GM23248 (cell line): ENCODE measurements at places on chromosomes 5 and 9.

DNA sequence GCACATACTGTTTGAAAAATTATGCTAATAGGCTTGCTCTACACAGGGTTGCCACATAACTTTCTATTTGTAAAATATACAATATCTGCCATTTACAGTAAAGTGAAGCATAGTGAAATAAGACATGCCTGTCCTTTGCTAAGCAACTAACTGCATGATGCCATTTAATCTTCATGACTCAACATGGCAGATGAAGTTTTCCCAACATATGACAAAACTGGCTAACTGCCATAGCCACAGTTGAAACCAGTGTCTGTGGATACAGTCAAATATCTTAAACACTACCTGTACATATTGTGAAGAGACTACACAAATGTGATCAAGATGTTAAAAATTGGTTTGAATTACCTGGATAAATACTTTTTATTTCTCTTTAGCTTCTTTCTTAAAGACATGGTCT, 3.1 kb upstream of the DMAC1 start:
- peak; percentile 48 for DNase-seq
- H3K27me3 ChIP-seq, result no peaks in the 10 kb centered on the region
- no peak overlapping the region for H3K27ac ChIP-seq
- H3K36me3 ChIP-seq, result no peaks in the 10 kb centered on the region

GRCh38 chr5:6763191-6763590, 50.0 kb downstream of the TENT4A start:
- H3K4me3 ChIP-seq, result no peak overlapping the region
- no peaks in the 10 kb centered on the region for H3K27me3 ChIP-seq
- no peak for DNase-seq

DNA sequence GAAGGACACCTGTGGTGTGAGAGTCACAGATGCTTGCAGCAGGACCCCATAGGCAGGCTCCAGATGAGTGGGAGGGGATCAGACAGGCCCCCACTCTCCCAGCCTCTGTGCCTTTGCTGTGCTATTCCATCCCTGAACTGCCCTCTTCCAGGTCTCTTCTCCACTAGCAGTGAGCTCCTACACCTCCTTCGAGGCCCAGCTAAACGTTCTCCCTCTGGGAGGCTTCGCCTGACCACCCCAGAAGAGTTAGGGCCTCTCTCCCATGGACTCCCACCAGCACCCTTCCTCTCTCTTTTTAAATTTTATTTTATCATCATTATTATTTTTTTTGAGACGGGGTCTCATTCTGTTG, 35.9 kb upstream of the STRBP start:
- H3K4me3 ChIP-seq, result no peak overlapping the region
- H3K4me1 ChIP-seq, result no peaks in the 10 kb centered on the region
- H3K36me3 ChIP-seq, result no peaks in the 10 kb centered on the region
- DNase-seq, result no peak
- H3K27me3 ChIP-seq, result no peaks in the 10 kb centered on the region; the same call in none of the 2 replicates

DNA sequence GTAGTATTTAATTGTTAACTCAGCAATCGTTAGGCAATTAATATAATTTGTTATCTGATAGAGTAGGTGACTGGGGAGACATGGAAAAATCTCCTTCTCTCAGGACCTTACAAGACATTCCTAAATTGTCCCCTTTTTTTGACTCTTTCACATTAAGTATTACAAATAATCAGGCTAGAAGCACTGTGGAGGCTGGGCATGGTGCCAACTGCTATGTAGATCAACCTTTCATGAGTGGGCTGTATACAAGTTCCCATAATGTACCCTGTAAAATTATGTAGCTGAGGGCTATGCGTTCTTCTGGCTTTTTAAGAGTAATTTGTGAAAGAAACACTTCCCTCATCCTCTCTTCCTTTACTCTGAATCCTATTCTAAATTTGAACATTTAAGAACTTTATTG, 140.2 kb downstream of the NFIB start:
- no peak for DNase-seq
- no peak overlapping the region for H3K4me3 ChIP-seq
- no peaks in the 10 kb centered on the region for H3K27me3 ChIP-seq
- H3K4me1 ChIP-seq, result peaks cover 7% of the 10 kb centered on the region; the same call in 1 of the 2 replicates
- no peaks in the 10 kb centered on the region for H3K36me3 ChIP-seq

GRCh38 chr9:93652604-93653592, 76.5 kb downstream of the PHF2 start:
- DNase-seq, result no peak
- H3K4me1 ChIP-seq, result no peaks in the 10 kb centered on the region
- H3K36me3 ChIP-seq, result no peaks in the 10 kb centered on the region

GRCh38 chr5:159915904-159916840, at the start of gene ADRA1B:
TSS of gene ADRA1B (plus strand) at chr5:159916482. CDS start at chr5:159916906, 424 bp downstream.
- H3K27me3 ChIP-seq, result no peaks in the 10 kb centered on the region
- peak; percentile 89 for DNase-seq
- H3K36me3 ChIP-seq, result no peaks in the 10 kb centered on the region
- peaks cover 26% of the 10 kb centered on the region for H3K4me1 ChIP-seq
- H3K4me3 ChIP-seq, result peak within 1 kb of the TSS; percentile 70

DNA sequence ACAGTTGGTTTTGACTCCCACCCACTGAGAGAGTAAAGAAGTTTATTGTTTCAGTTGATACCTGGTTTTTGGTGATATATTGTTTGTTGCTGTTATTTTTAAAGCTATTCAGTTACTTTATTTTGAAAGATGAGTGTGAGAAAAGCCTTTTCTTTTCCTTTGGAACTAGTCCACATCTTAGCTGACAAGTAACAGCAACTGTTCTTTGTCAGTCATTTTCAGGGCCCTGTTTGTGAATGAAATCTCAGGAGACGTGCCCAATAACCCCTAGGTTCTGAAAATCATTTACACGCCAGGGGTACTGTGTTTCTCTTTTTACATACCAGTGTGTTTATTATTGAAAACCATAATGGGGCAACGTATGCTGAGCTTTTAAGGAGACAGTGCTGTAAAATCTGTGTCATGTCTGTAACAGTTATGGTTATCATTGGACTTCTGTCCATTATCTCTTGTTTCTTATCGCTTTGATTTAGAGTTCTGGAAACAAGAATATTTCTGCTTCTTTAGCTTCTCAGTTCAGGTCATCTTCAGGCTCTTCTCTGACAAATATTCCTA, 75.0 kb downstream of the LIX1 start:
- no peak overlapping the region for H3K27ac ChIP-seq
- H3K36me3 ChIP-seq, result no peaks in the 10 kb centered on the region
- peaks cover 13% of the 10 kb centered on the region; the same call in 1 of the 2 replicates for H3K27me3 ChIP-seq
- peaks cover 5% of the 10 kb centered on the region; the same call in 1 of the 2 replicates for H3K4me1 ChIP-seq
- H3K4me3 ChIP-seq, result no peak overlapping the region

DNA sequence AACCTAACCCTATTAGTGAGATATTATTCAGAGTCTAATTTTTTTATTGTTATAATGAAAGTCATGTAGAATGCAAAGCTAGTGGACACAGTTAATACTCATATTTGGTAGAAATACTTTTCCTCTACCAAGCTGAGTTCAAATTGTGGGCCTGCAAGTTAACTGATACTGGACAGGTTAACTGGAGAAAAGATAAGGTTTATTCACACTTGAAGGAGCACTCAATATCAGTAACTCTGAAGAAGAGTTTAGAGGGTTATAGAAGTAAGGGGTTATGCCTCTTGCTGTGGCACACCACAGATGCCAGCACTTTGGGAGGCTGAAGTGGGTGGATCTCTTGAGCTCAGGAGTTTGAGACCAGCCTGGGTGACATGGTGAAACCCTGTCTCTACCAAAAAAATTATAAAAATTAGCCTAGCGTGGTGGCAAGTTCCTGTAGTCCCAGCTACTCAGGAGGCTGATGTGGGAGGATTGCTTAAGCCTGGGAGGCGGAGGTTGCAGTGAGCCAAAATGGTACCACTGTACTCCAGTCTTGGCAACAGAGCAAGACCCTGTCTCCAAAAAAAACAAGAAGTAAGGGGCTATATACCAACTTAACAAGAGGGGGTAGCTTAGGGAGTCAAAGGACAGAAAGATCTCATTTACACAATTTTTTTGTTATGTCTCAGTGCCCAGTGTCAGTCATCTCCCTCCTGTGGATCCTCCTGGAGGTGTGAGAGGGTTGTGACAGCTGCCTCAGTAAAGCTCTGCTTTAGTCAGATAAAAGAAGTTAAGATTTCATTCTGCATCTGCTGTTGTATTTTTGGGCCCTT, 121.2 kb upstream of the GRHPR start:
- no peak overlapping the region for H3K4me3 ChIP-seq
- H3K27me3 ChIP-seq, result no peaks in the 10 kb centered on the region
- no peak for DNase-seq

DNA sequence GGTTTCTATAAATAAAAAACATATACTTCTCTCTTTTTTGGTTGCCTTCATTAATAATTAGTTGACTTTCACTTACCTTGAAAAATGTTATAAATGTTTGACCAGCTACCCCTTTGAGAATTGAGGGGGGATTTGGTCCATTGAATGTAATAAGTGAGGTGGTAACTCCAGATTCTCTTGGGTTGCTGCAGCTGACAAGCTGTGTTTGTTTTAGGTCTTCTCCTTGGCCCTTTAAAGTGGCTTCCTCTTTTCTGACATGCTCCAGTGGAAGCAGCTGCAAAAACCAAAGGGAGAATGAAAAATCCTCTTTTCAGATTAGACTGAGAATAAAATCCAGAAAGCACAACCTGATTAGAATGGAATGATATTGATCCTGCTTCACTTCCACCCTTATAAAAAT, 410.5 kb downstream of the TMEM38B start:
- H3K4me3 ChIP-seq, result no peak overlapping the region
- H3K4me1 ChIP-seq, result no peaks in the 10 kb centered on the region
- no peaks in the 10 kb centered on the region for H3K27me3 ChIP-seq
- DNase-seq, result no peak
- H3K27ac ChIP-seq, result no peak overlapping the region

DNA sequence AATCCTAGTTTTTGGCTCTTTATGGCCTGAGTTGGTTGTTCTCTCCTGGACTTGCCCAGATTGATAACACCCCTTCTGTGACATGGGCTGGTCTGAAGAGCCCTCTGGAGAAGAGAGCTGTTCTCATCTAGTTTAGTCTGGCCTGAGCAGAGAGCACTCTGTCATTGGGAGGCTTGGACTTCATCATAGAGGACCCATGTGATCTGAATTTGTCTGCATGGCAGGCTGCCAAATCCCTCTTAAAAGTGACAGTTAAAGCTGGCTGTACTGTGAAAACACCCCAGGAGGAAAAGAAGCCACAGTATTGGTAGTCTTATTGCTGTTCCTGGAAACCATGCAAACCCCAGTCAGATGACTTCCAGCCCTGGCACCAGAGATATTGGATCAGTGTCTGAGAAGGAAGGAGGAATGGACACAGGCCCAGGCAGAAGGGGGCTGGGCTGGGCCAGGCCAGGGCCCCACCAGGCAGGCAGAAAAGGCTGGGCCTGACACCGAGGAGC, 3.7 kb upstream of the WDR31 start:
- no peaks in the 10 kb centered on the region for H3K36me3 ChIP-seq
- H3K27ac ChIP-seq, result no peak overlapping the region
- H3K4me3 ChIP-seq, result no peak overlapping the region
- H3K27me3 ChIP-seq, result peaks cover 10% of the 10 kb centered on the region; the same call in 1 of the 2 replicates
- peaks cover 8% of the 10 kb centered on the region for H3K4me1 ChIP-seq

DNA sequence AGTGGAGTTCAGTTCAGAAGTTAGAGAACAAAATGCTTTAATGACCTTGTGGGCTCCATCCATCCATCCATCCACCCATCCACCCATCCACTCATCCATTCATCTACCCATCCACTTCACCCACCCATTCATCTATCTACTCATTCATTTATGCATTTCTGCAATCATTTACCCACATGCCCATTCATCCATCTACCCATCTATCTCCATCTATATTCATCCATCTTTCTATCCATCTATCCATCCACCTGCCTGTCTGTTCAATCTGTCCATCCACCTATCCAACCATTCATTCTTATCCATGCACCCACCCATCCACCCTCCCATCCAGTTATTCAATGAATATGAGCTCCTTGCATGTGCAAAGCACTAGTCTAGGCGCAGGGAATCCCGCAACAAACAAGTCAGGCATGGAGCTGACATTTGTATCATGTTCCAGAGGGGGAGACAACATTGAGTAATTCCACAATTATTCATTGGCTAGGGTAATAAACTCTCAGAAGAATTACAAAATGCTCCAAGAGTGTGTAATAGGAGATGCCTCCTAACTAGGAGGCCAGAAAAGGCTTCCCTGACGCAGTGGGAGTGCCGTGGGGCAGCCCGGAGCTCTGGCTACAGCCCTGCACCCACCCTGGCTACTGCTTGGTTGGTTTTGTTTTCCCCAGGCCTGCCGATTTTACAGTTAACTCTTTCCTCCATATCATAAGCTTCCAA, 211.2 kb downstream of the NXNL2 start:
- H3K27ac ChIP-seq, result peak overlapping the region; percentile 51
- peak; percentile 95 for DNase-seq
- no peak overlapping the region for H3K4me3 ChIP-seq
- no peaks in the 10 kb centered on the region for H3K36me3 ChIP-seq
- peaks cover 62% of the 10 kb centered on the region for H3K4me1 ChIP-seq
- no peaks in the 10 kb centered on the region for H3K27me3 ChIP-seq
